Fibroblast of skin of scalp (primary cell): ENCODE measurements at places on chromosomes 6 and 20.

DNA sequence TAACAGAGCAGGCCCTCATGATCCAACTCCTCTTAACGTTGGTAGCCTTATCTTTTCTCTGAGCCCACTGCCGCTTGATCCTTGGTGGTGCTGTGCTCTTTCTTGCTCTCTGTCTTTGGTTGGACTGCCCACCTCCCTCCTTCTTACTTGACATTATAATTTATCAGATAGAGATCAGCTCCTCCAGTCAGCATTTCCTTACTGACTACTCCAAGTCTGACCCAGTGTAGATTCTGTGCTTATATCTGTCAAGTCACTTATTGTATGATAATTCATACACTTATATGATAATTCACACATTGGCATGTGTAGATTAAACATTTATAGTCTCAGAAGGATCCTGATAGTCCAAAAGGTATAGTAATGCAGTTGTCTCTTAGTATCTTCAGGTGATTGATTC, 18.1 kb downstream of the PTPRA start:
- no peak for DNase-seq

- DNase-seq: peak; percentile 56
These were observed 141.0 kb downstream of the TFAP2C start for GRCh38 chr20:56769921-56770600.

DNA sequence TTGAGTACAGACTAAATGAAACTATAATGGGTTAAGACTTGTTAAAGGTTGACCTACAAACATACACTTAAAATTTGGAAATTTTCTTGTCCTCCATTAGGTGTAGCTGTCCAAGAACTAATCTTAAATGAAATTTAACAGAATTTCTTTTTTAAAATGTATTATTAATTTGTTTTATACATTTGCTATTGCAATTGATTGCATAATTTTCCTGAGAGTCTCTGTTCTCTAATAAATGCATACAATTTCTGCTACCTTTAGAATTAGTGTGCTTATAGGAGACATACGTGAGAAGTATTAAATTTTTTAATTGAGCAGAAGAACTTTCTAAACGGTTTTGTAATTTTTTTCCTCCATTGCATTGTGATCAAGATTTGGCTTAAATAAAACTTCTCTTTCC, 1.5 kb downstream of the FAM135A start:
- no peak for DNase-seq

DNA sequence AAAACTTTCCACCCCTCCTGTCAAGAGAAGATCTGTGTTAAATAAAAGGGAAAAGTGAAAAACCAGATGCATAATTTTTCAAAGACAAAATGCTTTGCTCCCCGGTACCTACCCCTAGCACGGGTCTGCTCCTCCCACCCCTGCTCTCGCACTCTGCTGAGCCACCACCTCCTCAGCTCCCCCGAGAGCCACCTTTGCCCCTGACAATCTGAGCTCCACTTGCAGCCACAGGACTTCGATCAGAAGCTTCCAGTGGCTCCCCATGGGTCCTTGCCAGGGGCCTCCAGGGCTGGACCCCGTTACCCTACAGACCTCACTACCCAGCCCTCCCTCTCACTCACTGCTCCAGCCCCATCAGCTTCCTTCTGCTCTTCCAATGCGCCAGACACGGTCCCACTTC, 171.7 kb downstream of the PREX1 start:
- DNase-seq: no peak

- DNase-seq: peak; percentile 73
These were observed 12.3 kb downstream of the HMGN4 start for GRCh38 chr6:26550250-26550993.

- DNase-seq: no peak
These were observed 248.8 kb downstream of the ERMARD start for GRCh38 chr6:170000071-170000843.

GRCh38 chr6:71395731-71396409, 107.3 kb downstream of the OGFRL1 start:
- DNase-seq: no peak

DNA sequence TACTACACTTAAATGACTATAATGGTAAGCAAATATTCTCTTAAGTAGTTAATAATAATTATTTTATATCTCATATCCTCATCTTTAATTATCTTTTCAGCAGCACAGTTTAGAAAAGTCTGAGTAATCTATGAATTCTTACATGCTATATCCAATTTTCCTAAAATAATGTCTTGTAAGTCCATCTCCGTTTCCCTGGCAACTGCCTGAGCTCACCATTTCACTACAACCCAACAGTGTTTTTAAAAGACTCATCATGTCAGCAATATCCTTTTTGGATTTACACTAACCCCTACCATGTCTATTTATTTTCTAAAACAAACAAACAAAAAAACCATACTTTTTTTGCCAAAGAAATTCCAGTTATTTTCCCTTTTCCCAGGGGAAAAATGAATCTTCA, 859.6 kb downstream of the EYS start:
- no peak for DNase-seq

DNA sequence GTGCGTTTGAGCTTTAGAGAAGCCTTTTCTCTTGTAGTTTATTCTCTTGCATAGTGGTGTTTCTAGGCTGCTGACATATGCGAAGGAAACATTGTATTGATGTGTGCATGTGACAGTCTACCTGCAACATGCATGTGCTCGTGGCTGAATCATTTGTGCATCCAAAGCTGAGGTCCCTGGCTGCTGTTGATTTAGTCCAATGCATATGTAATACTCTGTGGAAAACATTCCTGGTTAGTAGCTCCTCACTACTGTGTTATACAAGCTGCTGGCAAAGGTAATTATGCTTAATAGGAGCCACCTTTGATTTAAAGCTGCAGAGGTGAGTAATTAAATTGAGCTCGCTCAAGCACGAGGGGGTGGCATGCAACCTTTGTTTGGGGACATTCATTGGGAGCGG, 24.5 kb downstream of the TSHZ2 start:
- DNase-seq: no peak

- DNase-seq: no peak
These were observed 213.0 kb upstream of the FAM83B start for GRCh38 chr6:54633601-54634000.

DNA sequence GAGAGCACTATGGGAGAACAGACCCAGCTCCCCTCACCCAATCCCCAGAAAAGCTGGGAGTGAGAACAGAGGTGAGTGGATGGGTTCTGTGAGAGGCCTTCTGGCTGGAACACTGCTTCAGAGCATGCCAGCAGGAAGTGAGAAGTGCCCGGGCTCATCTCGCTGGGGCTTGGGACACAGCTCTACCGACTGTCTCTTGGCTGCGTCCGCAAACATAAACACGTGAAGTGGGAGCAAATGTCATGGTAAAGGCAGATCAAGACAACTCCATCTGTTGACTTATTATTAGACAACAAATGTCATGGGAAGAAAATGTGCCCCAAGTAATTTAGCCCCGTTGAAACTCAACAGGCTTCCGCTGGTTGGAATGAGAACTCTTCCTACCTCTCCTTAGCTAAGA, 25.9 kb downstream of the GNAS-AS1 start:
- no peak for DNase-seq

DNA sequence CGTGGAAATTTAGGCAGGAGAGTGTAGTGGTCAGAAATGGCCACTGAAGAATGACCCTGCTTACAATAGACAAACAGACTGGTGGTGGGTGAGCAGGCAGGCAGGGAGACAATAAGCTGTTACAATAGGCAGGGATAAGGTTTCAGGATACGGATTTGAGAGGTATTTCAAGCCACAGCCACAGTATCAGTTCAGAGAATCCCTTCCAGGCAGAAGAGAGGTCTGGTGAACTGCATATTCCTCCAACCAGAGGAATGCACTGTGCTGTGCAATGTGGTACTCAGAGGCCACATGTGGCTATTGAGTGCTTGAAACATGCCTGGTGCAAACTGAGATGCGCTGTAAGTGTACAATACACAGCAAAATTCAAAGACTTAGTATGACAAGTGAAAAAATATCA, 20.6 kb downstream of the RMND1 start:
- DNase-seq: no peak

DNA sequence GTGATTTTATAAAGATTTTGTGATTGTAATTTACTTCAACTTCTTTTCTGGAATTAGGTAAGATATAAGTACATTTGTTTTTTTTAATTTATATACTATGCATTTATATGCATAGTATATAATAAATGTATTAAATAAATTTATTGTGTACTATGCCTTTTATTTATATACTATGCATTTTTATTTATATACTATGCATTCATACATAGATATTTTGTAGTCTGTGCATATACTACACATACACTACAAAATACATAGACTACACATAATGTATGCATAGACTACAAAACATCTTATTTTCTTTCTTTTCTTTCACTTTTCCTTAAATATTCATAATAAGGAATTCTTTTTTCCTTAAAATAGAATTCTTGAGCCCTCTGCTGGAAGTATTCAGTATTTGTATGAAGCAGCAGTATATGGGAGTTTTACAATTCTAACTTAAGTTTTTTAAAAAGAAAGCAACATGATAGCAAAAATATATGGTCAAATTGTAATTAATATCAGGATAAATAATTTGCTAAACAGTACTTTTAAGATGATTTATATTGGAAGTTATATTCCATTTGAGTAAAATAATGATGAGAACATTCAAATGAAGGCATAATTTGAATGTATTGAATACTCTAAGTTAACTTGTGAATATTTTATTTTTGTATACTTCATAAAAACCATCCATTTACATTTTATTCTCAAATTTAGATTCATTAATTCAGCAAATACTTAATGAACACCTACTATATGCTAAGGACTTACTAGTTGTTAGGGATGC, 129.3 kb downstream of the KLHL32 start:
- DNase-seq: peak; percentile 17
